NAMALWA (cell line): ENCODE measurements at places on chromosomes 5 and 9.

- DNase-seq, result no peak
Measured at GRCh38 chr9:37155601-37156000, 35.2 kb downstream of the ZCCHC7 start.

DNA sequence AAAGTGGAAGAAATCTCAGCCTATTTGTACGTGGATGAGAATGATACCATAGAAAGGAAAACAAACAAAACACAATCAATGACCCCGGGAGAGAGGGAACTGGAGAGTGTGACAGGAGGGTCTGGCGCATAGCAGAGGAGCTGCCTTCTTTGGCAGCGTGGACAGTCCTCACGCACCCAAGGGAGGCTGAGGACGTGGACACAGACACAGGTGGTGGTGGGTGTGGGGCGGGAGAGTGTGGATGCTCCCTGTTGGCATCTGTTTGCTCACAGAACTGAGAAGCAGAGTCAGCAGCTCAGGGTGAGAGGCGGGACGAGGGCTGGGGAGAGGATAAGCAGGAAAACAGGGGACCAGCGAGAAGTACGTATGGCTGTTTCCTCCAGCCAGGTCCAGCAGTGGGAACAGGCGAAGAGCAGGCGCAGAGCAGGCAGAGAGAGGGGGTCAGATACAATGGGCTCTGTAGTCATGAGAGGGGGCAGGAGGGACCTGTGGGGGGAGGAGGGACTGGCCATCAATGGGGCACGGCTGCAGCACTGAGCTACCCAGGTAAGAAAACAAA, 10.0 kb downstream of the CMBL start:
- DNase-seq, result no peak

GRCh38 chr5:52684051-52684450, 103.7 kb upstream of the ITGA1 start:
- DNase-seq, result no peak

- DNase-seq, result no peak
Measured at GRCh38 chr9:120654272-120654671, 60.0 kb downstream of the MEGF9 start.

DNA sequence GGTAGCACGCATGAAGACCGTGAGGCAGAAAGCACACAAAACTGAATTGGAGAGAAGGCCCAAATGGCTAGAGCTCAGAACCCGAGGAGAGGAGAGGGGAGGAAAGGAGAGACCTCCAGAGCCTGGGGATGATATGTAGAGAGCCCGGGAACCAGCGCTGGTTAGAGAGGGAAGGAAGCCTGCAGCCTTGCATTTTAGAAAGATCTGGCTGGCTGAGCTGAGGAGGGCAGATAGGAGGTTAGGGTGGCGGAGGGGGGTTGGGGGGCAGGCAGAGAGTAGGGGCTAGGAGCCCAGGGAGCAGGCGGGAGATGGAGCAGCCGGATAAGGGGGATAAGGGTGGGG, 127.2 kb downstream of the C9orf50 start:
- DNase-seq, result no peak

- DNase-seq, result no peak
Measured at GRCh38 chr5:170449232-170449631, 54.6 kb upstream of the KCNIP1 start.

GRCh38 chr9:121670431-121670830, 19.0 kb downstream of the DAB2IP start:
- no peak for DNase-seq

DNA sequence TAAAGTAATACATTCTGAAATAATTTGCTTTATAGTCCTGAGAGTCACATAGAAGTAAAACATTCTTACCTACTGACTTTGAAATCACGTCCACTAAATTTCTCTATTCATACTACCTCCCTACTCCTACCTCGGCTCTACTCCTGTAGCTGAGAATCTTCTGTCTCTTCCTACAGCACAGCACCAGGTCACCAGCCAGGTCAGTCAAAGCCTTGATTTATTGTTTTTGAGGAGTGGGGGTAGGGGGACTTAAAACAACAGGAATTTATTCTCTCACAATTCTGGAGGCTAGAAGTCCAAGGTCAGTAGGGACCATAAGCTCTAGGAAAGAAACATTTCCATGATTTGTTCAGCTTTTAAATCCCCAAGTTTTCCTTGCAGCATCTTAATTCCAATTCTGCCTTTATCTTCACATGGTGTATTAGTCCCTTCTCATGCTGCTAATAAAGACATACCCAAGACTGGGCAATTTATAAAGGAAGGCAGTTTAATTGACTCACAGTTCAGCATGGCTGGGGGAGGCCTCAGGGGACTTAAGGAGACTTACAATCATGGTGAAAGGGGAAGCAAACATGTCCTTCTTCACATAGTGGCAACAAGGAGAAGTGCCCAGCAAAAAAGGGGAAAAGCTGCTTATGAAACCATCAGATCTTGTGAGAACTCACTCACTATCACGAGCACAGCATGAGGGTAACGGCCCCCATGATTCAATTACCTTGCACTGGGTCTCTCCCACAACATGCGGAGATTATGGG, 49.6 kb upstream of the CCNG1 start:
- no peak for DNase-seq

DNA sequence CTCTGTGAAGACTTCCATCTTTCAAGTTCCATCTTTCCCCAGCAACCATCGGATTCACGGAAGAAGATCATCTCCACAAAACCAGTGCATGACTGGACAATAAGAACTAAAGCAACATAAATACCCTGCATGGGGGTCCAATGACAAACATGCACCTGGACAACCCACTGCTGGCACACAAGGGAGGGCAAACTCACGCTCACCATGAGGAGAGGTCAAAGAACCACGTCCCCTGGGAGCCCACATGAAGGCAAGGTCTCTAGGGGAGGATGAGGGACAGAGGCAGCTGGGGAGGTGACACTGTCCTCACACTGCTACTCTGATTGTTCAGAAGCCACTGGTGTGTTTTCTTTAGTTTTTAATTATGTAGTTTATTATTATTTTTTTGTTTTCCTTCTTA, 190.8 kb downstream of the MED10 start:
- DNase-seq, result no peak

DNA sequence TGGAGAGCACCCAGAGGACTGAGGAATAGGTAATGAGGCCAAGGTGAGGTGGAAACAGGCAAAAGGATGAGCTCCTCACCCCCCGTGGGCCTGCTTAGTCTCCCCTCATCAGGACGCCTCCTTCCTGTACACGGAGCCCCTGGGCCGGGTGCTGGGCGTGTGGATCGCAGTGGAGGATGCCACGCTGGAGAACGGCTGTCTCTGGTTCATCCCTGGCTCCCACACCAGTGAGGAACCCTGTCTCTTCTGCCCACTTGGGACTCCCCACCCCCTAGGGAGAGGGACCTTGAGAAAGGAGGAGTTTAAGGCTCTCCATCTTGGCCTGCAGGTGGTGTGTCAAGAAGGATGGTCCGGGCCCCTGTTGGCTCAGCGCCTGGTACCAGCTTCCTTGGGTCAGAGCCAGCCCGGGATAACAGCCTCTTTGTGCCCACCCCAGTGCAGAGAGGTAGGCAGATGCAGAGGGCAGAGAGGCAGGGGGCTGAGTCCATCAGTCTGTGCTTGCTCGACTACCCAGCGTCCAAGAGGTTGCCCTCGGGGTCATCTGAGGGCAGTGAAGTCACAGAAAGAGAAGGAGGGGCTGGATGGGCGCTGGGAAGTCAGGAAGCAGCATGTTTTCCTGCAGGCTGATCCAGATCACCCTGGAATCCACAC, 7.0 kb downstream of the DOLK start:
- no peak for DNase-seq

GRCh38 chr9:81103597-81104471, 585.5 kb downstream of the TLE1 start:
- DNase-seq, result no peak

- no peak for DNase-seq
Measured at GRCh38 chr9:4691795-4692194, 12.4 kb downstream of the CDC37L1 start.

DNA sequence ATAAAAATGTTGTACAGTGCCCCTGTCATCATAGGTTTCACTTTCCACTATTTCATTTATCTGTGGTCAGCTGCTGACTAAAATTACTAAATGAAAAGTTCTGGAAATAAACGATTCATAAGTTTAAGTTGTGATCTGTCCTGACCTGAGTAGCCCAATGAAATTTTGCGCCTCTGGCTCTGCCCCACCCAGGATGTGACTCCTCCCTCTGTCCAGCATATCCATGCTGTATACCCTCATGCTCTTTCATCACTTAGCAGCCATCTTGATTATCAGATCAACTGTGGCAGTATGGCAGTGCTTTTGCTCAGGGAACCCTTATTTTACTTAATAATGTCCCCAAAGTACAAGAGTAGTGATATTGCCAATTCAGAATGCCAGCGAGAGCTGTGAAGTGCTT, 97.3 kb downstream of the STARD4 start:
- DNase-seq, result no peak

- DNase-seq, result no peak
Measured at GRCh38 chr9:98085944-98086343, 29.4 kb downstream of the NANS start.

- DNase-seq, result no peak
Measured at GRCh38 chr5:76849419-76850291, at the start of gene S100Z. S100Z (plus strand) TSS chr5:76850014; CDS start chr5:76875360, 25,346 bp downstream.

GRCh38 chr9:98378206-98378780, 122.8 kb upstream of the TBC1D2 start:
- no peak for DNase-seq

- DNase-seq, result no peak
Measured at GRCh38 chr9:129400971-129401622, 219.8 kb downstream of the C9orf50 start.

DNA sequence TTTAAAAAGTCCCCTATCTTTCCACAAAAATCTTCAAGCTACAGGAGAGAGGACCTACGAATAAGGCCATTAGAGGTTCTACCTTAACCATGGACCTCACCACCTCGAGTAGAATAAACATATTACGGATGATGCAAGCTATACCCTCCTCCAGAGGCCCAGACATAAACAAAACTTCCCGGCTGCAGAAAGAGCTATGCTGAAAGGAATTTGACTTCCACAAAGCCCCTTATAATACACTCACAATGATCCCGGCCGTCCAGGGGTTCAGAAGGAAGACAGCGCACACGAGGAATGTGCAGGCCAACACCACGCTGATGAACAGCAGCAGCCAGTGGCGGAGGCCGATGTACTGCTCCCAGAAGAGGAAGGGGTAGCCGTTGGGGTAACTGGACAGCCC, 59.0 kb downstream of the PTCH1 start:
- DNase-seq, result no peak

- DNase-seq, result no peak
Measured at GRCh38 chr9:35706951-35707350, 17.2 kb upstream of the TPM2 start.

GRCh38 chr9:115099901-115100300, 18.1 kb downstream of the TNC start:
- DNase-seq, result no peak

- no peak for DNase-seq
Measured at GRCh38 chr9:18756712-18757125, 276.3 kb downstream of the SAXO1 start.

DNA sequence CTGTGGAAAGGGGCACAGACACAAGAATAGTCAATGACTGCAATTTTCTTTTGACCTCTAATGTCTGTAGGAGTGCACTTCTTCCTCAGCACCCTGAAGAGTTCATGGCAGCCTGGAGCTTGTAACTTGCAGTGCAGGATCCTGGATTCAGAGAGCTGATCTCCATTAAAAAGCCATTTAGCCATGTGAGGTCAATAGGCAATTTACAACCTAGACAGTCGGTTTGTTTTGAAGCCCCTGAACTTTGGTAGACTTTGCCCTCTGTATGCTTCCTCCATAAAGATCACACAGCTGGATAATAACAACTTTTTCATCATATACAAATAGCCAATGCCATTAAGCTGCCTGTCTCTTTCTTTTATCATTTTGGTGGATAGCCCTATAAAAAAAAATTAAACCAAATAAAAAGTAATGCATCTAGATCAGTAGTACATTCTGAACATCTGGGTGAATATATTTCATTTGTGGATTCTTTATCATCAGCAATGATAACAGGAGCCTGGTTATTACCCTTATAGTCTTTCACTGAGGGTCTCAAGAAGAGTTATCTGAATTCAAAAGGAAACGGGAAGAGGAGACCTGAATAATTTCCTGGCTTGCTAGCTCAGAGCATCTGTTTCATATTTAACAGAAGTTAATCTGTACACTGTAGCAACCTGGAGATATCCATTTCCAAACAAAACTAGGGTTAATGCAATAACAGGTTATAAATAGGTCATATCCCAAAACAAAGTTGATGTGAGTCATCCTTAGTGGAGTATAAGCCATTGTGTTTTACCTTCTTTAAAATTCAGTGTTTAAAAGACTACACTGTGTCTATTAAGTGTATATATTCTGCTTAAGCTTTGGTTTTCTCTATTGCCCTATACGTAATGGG, 193.8 kb upstream of the ACTBL2 start:
- DNase-seq, result no peak

DNA sequence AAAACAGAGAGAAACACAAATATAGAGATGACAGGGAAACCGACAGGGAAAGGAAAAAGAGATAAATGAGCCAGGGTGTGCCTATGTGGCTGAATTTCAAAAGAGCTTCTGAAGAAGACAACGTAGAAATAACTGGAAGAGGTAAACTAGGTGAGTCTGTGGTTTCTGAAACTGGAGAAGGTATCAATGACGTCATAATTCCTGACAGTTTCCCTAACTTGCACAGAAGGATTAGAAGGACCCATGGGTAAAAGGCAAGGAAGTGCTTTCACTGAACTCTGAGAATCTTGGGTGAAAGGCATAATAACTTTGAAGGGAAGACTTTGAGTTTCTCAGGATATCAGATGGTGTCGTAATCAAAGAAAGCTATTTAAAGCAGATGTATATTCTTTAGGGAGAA, 790.8 kb upstream of the NUDT12 start:
- DNase-seq, result no peak

GRCh38 chr5:169999621-170000020, 19.3 kb upstream of the INSYN2B start:
- DNase-seq, result no peak

DNA sequence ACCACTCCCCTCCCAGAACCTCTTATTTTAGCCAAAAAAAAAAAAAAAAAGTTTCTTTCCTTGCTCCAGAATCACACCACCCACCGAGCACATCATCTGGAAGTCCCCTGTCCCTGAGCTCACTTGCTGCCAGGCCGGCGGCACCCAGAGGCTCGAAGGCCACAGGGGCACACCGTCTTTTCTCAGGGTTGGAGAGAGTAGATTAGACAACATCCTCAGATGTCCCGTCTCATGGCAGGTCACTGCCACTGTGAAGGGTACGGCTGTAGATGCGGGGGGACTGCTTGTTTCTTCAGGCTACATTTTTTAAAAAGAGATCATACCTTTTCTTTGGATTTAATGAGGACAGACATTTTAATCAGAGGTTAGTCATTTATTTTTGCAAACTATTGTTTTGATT, 109.0 kb downstream of the MVB12B start:
- no peak for DNase-seq

- peak; percentile 56 for DNase-seq
Measured at GRCh38 chr5:10579536-10580521, 16.0 kb downstream of the ANKRD33B start.

DNA sequence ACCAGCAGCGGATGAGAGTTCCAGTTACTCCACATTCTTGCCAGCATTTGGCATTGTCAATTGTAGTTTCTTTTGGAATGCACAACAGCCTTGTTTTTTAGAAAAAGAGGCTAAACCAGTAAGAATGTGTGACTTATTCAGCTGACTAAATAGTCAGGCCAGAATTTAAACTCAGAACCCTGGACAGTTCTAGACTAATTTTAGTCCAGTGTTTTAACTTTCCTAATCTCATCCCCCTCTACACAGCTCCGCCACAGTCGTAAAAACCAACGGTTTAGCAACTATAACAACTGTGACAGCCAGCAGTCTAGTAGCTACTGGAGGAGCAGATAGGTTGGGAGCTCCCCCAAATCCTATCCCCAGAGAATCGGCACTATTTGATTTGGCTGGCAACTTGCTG, 103.7 kb downstream of the FOXD1 start:
- DNase-seq, result no peak

GRCh38 chr9:14277761-14278160, 36.2 kb downstream of the NFIB start:
- no peak for DNase-seq
